ENCODE measurements at places on chromosomes 7 and 10.

- no peak for DNase-seq
These were observed 139.6 kb downstream of the CDH23 start for GRCh38 chr10:71536332-71536731.

DNA sequence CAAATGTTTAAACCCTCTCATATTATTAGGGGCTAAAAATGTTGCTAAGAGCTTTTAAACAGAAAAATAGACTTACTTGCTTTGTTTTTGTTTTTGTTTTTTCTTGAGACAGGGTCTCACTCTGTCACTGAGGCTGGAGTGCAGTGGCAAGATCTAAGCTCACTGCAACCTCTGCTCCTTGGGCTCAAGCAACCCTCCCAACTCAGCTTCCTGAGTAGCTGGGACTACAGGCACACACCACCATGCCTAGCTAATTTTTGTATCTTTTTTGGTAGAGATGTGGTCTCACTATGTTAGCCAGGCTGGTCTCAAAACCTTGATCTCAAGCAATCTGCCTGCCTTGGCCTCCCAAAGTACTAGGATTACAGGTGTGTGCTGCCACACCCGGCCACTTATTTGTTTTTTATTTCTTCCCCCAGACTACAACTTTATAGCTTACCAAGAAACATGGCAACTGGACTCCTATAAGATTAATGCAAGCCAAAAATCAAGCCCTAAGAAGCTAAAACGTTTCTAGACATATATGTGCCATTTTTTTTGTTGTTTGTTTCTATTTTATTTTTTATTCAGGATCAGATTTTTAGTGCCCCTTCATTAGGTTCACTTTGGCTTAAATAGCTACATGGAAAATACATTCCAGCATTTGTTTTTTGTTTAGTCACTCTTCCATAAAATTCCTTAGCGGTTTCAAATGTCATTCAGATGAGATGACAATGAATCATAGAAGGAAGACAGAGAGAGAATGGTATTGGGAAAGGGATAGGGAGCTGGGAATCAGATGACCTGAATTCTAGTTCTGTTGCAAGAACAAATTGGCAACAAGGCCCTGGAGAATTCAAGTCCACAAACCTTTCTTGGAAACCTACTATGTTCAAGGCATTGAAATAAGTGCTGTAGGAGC, 163.4 kb upstream of the MKLN1 start:
- no peak for DNase-seq

- DNase-seq: no peak
These were observed 27.2 kb downstream of the EZH2 start for GRCh38 chr7:148856891-148857290.

GRCh38 chr7:3683546-3684539, 382.8 kb downstream of the SDK1 start:
- DNase-seq: no peak

GRCh38 chr10:61617586-61617985, 45.1 kb upstream of the CABCOCO1 start:
- DNase-seq: no peak

- peak; percentile 30 for DNase-seq
These were observed 786 bp downstream of the TAF3 start for GRCh38 chr10:7819121-7819460.

DNA sequence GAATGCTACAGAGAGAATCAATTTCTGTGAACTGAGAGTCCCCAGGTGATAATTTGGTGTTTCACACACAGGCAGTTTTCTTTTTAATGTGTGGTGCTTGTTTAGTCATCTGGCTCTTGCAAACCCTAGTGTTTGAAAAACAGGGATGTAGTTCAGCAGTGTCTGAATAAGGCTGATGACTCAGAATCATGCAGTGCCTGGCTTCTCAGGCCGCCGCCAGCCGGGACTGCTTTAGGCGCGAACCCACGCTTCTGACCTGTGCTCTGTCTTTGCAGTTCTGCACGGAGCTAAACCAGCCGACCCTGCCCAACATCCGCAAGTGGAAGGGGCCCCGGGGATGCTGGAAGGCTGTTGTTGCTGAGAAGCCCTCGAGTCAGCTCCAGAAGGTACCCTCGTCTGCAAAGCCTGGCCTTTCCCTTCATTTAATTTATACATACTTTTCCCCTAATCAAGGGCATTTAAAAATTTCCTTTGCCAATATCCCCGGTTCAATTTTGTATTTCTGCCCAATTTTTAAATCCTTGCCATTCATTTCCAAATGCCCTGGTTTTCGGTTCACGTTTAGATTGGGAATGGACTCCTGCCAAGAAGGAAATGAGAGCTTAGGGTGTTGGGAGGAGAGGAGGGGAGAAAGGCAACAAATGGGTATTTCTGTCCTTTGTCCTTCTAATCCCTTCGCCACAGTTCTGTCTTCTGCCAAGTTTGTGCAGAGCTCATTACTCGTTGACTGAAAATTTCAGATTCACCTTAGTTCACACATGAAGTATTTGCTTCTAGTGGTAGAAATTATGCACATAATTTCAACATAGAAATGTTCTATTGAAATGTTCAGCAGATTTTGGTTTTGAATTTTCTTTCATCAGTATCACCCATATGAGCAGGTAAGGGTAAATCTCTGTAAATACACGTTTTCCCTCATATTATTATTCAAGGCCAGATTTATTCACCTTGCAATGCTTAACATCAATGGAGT, 108.5 kb upstream of the ANLN start:
- no peak for DNase-seq

GRCh38 chr10:53477313-53477675, 704.7 kb upstream of the MBL2 start:
- DNase-seq: no peak

- no peak for DNase-seq
These were observed 148.2 kb upstream of the ETV1 start for GRCh38 chr7:14137676-14138075.

- DNase-seq: no peak
These were observed 202.4 kb downstream of the SH2D4B start for GRCh38 chr10:80739963-80740715.

DNA sequence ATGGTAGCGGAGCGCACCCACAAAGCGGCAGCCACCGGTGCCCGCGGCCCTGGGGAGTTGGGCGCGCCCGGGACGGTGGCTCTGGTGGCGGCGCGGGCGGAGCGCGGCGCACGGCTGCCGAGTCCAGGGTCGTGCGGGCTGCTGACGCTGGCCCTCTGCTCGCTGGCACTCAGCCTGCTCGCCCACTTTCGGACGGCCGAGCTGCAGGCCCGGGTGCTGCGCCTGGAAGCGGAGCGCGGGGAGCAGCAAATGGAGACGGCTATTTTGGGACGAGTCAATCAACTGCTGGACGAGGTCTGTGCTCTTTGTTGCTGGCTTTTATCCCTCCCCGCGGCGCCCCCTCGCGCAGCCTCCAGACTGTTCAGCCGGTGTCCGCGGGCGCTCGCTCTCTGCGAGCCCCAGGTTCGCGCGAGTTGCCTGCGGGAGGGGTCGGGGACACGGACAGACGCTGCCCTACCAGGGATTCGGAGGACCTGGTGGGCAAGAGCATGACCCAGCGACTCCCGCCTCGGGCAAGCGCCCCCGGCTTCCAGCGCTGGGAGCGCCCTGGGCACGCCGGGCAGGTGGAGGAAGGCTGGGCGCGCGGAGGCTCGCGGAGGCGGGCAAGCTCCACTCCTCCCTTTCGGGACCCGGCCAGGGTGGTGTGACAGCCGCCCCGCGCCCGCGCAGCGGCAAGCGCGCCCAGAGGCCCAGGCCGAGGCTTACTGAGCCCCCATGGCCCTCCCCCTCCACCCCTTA, 887 bp downstream of the COL13A1 start:
- no peak for DNase-seq

- peak; percentile 75 for DNase-seq
These were observed 3.1 kb upstream of the SLC18A3 start for GRCh38 chr10:49606981-49607535.

GRCh38 chr7:70808876-70809275, 323.1 kb upstream of the GALNT17 start:
- no peak for DNase-seq

GRCh38 chr10:50387732-50388073, 136.4 kb upstream of the ASAH2 start:
- DNase-seq: no peak

GRCh38 chr7:85103357-85103756, 83.5 kb downstream of the SEMA3D start:
- no peak for DNase-seq

- no peak for DNase-seq
These were observed 650 bp upstream of the ZFAND2A start for GRCh38 chr7:1160670-1161021.

DNA sequence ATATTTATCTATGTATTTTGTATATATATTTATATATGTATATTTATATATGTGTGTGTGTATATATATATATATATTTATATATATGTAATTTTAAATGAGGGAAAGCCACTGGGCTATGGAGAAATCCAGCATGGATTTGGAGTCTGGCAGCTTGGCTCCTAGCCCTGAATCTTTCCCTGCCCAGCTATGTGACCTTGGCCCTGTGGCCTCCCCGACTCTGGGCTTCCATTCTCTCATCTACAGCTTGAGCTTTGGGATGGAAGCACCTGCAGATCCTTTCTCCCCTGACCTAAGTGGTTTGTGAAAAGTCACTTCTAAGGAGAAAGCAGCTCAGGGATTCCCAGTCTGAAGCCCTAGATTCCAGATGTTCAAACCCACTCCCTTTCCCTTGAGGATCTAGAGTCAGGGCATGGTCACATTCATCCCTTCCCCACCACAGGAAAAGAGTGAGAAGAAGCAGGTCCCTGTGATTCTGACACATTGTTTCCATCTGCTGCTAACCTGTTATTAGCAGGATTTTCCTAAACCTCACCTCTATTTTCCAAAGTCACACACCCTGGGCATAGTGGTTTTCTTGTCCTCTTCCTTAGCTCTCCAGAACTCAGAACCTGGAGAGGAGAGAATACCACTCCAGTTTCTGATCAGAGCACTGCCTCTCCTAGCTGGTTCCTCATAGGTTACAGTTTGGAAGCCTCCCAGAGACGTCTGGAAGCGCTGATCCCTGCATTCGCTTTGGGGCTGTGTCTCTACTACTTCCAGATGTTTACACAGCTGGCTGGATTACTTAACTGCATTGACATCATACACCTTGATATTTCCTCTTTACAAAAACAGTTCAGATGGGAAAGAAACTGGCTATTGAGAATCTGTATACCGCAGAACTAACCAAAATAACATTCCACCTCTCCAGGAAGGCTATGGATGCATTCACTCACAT, 327.5 kb upstream of the ZMIZ1 start:
- DNase-seq: no peak
